ENCODE measurements at places on chromosomes 11 and 22.

DNA sequence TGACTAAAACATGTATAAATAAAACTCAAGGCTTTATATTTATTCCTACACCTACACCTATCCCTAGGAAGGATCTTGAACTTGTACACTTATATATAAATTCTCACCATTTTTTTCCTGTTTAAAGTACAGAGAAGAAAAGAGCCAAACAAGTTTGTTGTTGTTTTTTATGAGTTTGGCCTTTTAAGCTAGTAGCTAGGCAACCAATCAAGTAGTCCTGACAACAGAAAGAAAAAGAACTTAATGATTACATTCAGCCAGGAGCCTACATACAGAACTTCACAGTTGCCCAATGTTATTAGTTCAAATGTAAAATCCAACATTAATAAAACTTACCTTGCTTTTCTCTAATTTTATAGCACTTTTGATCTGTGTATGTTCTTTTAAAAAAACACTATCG is 316.2 kb downstream of the SOX6 start:
- DNase-seq, result no peak

- DNase-seq, result no peak
These were observed 3.6 kb downstream of the MYBPC3 start for GRCh38 chr11:47348859-47349258.

DNA sequence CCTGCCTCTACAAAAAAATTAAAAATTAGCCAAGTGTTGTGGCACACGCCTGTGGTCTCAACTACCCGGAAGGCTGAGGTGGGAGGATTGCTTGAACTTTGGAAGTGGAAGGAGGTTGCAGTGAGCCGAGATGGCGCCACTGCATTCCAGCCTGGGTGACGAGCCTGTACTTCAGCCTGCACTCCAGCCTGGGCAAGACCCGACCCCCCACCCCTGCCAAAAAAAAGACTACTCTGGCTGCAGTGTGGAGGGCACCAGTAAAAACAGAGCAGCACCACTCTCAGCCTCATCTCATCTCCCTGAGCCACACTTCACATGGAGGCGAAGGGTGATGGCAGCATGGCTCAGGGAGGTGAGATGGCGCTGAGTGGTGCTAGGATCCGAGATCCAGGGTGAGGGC is 50.3 kb upstream of the THY1 start:
- DNase-seq, result no peak

DNA sequence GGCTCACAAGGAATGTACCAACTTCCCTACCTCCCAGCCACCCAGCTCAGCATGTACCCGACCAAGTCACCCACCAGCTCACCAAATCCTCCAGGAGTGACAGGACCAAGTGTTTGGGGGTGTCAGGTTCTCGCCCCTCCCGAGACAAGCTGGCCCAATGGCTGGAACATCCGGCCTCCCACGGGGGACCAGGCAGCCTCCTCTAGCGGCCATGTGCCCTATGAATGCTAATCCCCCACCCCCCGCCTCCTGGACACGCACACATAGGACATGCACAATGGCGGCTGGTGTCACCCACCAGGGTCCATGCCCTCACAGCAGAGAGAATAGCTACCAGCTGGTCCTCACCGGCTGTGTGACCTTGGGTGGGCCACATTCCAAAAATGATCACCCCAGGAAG is 151.0 kb downstream of the MN1 start:
- no peak for DNase-seq

GRCh38 chr11:36012455-36012854 is 68.6 kb downstream of the LDLRAD3 start:
- DNase-seq, result no peak
